ENCODE measurements at places on chromosomes 4 and X.

GRCh38 chr4:178937130-178937529 lies 1494.9 kb upstream of the AGA start:
- no peak for DNase-seq

- DNase-seq = no peak
Measured at GRCh38 chr4:125368146-125368545, 53.4 kb downstream of the FAT4 start.

GRCh38 chr4:86558797-86559196 lies 35.3 kb upstream of the PTPN13 start:
- no peak for DNase-seq

- no peak for DNase-seq
Measured at GRCh38 chrX:118764122-118764521, 36.7 kb downstream of the IL13RA1 start.

GRCh38 chrX:110173192-110174175 lies 144.4 kb downstream of the AMMECR1 start:
- no peak for DNase-seq

- DNase-seq = no peak
Measured at GRCh38 chr4:20378181-20378580, 126.5 kb downstream of the SLIT2 start.

GRCh38 chrX:110796407-110796697 lies 735 bp upstream of the CHRDL1 start:
- no peak for DNase-seq

DNA sequence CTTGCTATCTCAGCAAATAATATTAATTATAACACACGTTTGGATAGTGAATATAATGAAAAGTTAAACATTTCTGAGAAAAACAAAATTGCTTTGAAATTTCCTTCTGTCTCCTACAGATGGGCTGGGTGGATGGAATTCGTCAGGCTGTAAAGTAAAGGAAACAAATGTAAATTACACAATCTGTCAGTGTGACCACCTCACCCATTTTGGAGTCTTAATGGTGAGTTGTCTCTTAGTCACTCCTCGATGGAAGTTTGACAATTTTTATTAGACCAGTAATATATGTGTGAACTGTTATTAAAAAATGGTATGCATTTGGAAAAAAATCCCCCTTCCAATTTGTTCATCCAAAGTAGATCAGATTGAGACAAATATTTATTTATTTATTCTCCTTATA lies 92.5 kb upstream of the BRS3 start:
- DNase-seq = no peak

GRCh38 chr4:186570193-186570996 lies 15.0 kb upstream of the MTNR1A start:
- DNase-seq = no peak

GRCh38 chrX:155535866-155536265 lies 76.9 kb downstream of the TMLHE start:
- DNase-seq = no peak

DNA sequence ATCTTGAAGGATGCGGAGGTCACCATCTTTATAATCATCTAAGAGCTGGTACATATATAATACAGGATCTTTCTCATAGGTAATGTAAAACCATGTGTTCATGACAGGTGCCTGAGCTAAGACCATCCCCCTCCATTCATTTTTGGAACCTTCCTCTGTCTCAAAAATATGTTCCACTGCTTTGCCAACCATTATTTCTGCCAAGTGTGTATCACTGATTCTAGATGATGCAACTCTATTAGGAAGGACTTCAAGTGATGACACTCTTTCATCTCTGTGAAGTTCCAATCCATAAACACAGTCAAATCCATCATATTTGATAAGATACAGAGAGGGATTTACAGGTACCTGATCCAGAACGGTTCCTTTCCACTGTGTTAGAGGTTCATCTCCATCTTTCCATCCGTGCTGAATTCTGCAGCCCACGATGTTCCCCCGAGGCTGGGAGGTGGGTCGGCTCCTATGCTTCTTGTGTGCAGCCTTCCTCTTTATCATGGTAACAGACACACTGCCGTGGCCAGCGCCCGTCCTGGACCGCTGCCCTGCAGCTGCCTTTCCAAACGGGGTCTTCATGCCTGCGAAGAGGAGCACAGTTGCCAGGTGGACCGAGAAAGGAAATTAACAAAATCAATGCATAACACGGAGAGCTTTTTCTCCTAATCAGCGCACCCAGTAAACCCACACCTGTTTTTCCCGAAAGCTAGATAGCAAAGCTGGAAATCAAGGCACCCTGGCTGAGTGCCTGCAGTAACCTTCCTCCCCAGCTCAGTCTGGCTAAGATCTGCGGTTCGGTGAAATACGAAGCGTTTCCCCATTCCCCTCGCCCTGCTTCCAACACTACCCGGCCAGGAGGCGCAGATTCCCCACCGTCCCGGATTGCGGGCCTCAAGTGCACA lies 718 bp downstream of the SPIN3 start:
- DNase-seq = no peak

GRCh38 chrX:139156356-139156755 lies 374.2 kb upstream of the F9 start:
- DNase-seq = no peak

DNA sequence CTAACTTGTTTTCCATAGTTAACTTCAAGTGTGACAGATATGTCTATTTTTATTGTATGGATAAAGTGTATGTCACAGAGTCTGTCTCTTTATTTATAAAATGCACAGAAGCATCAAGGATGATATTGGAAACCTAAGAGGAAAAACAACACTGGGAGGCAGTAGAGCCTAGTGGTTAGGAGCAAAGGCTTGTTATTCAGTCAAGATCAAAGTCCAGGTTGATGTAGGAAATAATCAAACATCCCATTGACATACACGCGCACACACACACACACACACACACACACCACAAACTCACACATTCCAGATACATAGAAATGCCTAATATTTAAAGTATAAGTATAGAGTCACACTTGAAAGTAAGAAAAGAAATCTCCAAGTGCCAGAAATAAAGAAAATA lies 206.8 kb downstream of the CHRDL1 start:
- DNase-seq = no peak

GRCh38 chr4:41129936-41130440 lies 84.4 kb downstream of the APBB2 start:
- DNase-seq = no peak

- no peak for DNase-seq
Measured at GRCh38 chr4:103400405-103400804, 202.3 kb upstream of the CENPE start.

GRCh38 chrX:108186811-108187210 lies 95.2 kb downstream of the ATG4A start:
- DNase-seq = no peak

- DNase-seq = no peak
Measured at GRCh38 chrX:140040386-140040785, 75.1 kb upstream of the CXorf66 start.

GRCh38 chrX:136291824-136292223 lies 8.9 kb upstream of the ADGRG4 start:
- no peak for DNase-seq

GRCh38 chrX:20527558-20528011 lies 260.9 kb upstream of the RPS6KA3 start:
- DNase-seq = no peak

- DNase-seq = no peak
Measured at GRCh38 chr4:20319825-20320612, 68.3 kb downstream of the SLIT2 start.

- no peak for DNase-seq
Measured at GRCh38 chr4:139392797-139393196, 61.1 kb upstream of the RAB33B start.

All from activated CD8-positive, alpha-beta memory T cell treated with anti-CD3 and anti-CD28 coated beads, Interleukin-2, amount 50 U/mL, for 4 hours (primary cell).